Pancreas (tissue), 10 donors: ENCODE measurements at places on chromosomes 7 and 10. TPM values are rescaled to one million over a fixed set of nuclear protein-coding genes. Genes with fewer than 3 reads are reported as not detected.

The PRKCQ gene
- total RNA-seq: 3.1 TPM

GRCh38 chr7:26583094-26583648 lies 281.2 kb downstream of the SKAP2 start:
- H3K4me3 ChIP-seq: no peak overlapping the region
- H3K27ac ChIP-seq: no peak overlapping the region
- DNase-seq: no peak
- H3K27me3 ChIP-seq: no peaks in the 10 kb centered on the region

DNA sequence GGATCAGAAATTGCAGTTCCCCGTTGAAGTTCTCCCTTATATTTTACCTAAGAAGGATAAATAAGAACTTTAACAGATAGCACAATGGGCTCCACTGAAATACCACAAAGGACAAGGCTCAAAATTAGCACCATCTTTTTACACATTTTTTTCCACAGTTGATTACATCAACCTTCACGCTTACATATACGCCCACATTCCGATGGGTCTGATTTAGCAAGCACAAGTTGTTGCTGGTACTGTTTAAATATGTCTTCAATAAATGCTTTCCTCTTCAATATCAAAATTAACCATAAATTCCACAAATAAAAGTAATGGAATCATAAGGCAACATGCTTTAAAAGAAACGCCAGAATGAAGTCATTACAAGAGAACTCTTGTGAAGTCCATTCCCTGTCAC lies 79.5 kb downstream of the NEBL start:
- no peak overlapping the region for H3K4me3 ChIP-seq
- H3K36me3 ChIP-seq: no peaks in the 10 kb centered on the region
- H3K27me3 ChIP-seq: no peaks in the 10 kb centered on the region
- no peak for DNase-seq
- H3K27ac ChIP-seq: no peak overlapping the region
- no peaks in the 10 kb centered on the region for H3K4me1 ChIP-seq

- H3K4me1 ChIP-seq: peaks cover 46% of the 10 kb centered on the region
- H3K27ac ChIP-seq: peak overlapping the region; percentile 84
- no peak overlapping the region for H3K4me3 ChIP-seq
- H3K27me3 ChIP-seq: no peaks in the 10 kb centered on the region
- no peaks in the 10 kb centered on the region for H3K36me3 ChIP-seq
Measured at GRCh38 chr10:63711867-63712716, 190.9 kb downstream of the REEP3 start.

DNA sequence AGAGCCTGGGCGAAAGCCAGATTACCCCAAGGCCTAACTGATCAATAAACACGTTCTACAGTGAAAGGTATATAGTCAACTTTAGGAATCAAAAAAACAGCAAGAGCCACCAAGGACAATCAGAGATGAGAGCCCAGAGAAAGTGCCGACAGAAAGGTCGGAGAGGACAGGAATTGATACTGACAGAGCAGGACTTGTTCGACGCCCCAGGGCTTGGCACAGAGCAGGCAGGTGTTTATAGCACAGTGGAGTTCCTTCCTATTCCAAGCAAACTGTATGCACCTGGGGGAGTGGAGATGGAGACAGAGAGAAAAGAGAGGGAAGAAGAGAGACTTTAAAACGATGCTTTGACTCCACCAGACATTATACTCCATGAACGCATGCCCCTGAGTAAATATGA lies 39.5 kb downstream of the PPP1R3C start:
- H3K27me3 ChIP-seq: no peaks in the 10 kb centered on the region
- peaks cover 87% of the 10 kb centered on the region for H3K4me1 ChIP-seq
- H3K27ac ChIP-seq: peak overlapping the region; percentile 85

GRCh38 chr10:21929070-21929469 lies 74.5 kb downstream of the DNAJC1 start:
- no peaks in the 10 kb centered on the region for H3K36me3 ChIP-seq
- no peak overlapping the region for H3K4me3 ChIP-seq
- H3K27me3 ChIP-seq: no peaks in the 10 kb centered on the region
- no peak overlapping the region for H3K27ac ChIP-seq

DNA sequence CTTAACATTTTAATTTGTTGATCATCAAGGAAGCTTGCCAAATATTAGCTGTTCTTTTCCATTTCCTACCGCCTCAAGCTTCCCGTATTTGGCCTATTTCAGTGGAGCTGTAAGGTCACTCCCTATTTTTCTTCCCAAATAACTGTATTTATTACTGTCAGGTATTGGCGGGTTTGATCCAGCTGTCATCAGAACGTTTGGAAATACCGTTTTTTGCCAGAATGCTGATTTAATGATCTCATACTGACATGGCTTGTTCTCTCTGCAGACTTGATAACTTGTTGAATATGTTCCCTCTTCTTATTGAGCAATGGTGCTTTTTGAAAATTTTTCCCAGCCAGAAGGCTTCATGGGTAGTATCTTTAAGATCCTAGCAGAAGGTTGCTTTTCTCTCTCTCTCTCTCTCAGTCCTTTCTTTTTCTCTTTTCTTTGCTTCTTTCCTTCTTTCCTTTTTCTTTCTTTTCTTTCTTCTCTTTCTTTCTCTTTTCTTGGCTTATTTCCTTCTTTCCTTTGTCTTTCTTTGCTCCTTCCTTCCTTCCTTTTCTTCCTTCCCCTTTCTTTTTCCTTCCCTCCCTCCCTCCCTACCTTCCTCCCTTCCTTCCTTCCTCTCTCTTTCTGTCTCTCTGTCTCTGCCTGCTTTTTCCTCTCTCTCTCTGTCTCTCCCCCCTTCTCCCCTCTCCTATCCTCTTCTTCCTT lies 42.1 kb downstream of the CUX1 start:
- no peak overlapping the region for H3K27ac ChIP-seq
- H3K4me3 ChIP-seq: no peak overlapping the region
- H3K4me1 ChIP-seq: peaks cover 11% of the 10 kb centered on the region
- H3K36me3 ChIP-seq: no peaks in the 10 kb centered on the region
- H3K27me3 ChIP-seq: no peaks in the 10 kb centered on the region
- DNase-seq: no peak

DNA sequence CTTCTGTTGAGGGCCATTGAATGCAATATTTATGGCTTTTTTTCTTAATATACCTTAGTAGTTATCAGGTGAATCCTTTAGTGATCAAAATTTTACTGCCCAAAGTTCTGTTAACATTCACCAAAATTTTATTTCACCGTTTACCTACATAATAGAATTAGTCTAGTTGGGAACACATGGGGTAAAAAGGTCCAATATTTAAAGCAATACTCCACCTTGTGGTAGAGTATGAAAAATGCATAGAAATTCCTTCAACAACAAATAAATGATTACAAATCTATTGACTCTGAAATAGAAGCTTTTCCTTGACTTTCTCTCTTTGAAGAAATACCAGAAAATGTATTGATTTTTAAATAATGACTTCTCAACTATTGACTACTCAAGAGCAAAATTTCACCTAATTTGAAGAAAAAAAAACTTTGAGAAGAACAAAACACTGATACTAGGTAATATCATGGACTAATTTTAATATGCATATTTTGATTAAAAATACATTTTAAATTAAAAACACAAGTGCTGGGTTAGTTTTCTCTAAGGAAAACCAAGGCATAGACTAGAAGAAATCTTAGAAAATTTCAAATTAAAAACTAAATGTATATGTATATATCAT lies 43.3 kb downstream of the POLR1F start:
- H3K27me3 ChIP-seq: no peaks in the 10 kb centered on the region
- DNase-seq: no peak
- no peak overlapping the region for H3K27ac ChIP-seq
- H3K4me1 ChIP-seq: no peaks in the 10 kb centered on the region
- no peak overlapping the region for H3K4me3 ChIP-seq

DNA sequence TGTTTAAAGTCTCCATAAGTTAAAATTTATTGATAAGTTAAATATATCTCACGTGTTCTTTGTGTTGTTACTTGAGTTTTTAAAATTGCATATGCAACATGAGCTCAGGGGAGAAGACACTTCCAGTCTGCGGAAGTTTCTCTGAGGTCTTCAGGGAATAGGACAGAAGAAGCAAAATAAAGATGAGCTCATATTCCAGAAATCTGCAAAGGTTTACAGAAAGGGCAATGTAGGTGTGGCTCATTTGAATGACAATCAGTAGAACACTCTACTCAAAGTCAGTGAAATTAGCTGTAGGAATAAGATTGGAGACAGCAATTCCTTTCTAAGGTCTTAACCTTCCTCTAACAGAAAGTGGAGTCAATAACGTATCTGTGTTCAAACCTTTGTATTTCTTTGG lies 53.7 kb downstream of the CACNA2D1 start:
- no peaks in the 10 kb centered on the region for H3K36me3 ChIP-seq
- H3K27ac ChIP-seq: no peak overlapping the region

DNA sequence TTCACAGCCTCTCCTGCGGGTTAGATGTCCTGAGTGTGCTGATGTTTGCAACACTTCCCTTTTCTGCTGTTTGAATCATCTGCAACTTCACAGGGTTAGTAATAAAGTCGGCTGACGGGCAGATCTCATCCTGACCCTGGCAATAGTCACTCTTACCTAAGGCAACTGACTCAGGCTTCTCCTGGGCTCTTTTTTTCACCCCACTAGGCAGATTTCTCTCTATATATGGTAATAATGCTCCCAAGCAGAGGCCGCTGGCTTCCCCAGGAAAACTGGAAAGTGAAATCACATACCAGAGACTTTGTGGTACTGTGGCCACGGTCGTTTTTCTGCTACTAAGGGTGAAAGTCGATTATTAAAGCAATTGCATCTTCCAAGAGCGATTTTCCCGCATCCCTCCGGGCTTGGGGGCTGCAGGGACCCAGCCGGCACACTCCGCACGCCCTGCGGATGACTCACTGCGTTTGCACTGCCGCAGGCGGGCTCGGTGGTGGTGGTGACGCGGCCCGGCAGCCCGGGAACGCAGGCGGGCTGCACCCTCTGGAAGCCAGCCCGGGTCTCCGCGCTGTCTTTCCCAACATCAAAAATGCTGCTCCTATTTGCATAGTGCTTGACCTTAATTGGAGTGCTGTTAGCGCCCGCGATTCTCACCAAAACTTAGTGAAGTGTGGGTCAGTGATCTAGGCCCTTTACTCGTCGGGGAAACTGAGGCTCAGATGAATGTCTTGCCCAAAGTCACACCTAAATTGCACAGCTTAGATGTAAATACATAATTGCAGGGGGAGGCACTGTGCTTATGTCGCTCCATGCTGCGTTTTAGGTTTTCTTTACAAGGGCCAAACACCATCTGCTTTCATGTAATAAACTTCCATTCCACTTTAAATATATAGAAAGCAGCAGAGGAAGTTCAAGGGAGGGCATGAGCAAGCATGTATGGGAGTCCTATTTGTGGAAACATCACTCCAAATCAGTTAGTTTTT lies 47.6 kb upstream of the ITGB1 start:
- H3K36me3 ChIP-seq: no peaks in the 10 kb centered on the region
- DNase-seq: peak; percentile 86
- H3K27me3 ChIP-seq: no peaks in the 10 kb centered on the region
- H3K27ac ChIP-seq: peak overlapping the region; percentile 73
- H3K4me1 ChIP-seq: peaks cover 5% of the 10 kb centered on the region

The CYP3A5 gene
- 22.3 TPM for total RNA-seq

DNA sequence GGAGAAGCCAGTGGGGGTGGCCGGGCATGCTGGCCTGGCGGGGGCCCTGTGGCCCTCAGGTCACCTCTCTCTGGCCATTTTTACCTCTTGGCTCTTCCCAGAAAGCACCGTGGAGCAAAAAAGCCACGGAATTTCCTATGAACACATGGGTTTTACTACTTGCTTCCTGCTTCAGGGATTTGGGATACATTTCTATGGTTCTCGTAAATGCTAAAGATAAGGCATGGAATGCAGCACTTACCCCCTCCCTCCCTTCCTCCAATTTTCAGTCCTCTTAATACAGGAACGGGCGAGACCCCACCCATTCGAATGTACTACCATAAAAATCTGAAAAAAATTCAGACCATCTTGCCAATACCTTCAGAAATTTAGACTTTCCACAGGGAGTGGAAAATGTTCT lies 279.7 kb downstream of the ARHGAP12 start:
- no peak overlapping the region for H3K27ac ChIP-seq
- no peak for DNase-seq
- no peaks in the 10 kb centered on the region for H3K4me1 ChIP-seq
- H3K36me3 ChIP-seq: no peaks in the 10 kb centered on the region
- no peak overlapping the region for H3K4me3 ChIP-seq

DNA sequence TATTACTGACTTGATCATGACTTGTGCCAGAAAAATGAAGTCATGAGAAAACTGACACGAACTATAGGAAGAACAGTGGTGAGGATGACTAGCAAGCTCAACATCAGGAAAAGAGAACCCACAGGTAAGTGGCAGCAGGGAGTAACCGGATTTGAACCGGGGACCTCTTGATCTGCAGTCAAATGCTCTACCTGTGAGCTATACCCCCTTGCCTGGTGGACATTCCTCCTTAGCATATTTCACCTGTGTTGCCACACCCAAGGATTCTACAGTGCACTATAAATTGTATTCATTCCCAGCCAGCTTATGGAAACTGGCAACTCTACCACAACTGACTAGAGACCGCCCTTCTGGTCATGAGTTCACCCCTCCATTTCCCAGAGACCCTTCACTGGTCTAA lies 97.5 kb upstream of the ZNF746 start:
- no peaks in the 10 kb centered on the region for H3K36me3 ChIP-seq
- H3K27me3 ChIP-seq: no peaks in the 10 kb centered on the region
- no peak overlapping the region for H3K4me3 ChIP-seq
- DNase-seq: no peak
- no peaks in the 10 kb centered on the region for H3K4me1 ChIP-seq
- H3K27ac ChIP-seq: no peak overlapping the region

DNA sequence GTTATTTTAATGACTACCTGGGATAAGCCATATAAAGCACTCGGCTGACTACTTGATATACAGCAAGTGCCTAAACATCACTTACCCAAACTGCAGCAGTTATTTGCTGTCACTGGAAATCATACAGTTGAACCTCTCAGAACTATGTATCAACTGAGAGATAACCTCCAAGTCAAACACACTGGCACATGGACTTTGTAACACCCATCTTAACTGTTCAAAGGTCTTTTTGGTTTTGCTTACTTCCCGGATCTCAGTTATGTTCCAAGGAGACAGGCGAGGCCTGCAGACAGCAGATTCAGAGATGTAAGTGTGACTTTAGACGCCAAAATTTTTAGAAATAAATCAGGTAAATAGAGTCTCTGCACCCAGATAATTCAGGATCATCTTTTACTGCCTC lies 34.6 kb upstream of the DAGLB start:
- no peaks in the 10 kb centered on the region for H3K36me3 ChIP-seq
- DNase-seq: no peak
- H3K4me3 ChIP-seq: no peak overlapping the region
- no peak overlapping the region for H3K27ac ChIP-seq

The GPR141 gene
- not detected for total RNA-seq

- H3K4me1 ChIP-seq: no peaks in the 10 kb centered on the region
- peaks cover 28% of the 10 kb centered on the region for H3K36me3 ChIP-seq
- H3K27me3 ChIP-seq: no peaks in the 10 kb centered on the region
- no peak for DNase-seq
- no peak overlapping the region for H3K27ac ChIP-seq
Measured at GRCh38 chr7:135184254-135184841, 13.8 kb upstream of the CYREN start.

DNA sequence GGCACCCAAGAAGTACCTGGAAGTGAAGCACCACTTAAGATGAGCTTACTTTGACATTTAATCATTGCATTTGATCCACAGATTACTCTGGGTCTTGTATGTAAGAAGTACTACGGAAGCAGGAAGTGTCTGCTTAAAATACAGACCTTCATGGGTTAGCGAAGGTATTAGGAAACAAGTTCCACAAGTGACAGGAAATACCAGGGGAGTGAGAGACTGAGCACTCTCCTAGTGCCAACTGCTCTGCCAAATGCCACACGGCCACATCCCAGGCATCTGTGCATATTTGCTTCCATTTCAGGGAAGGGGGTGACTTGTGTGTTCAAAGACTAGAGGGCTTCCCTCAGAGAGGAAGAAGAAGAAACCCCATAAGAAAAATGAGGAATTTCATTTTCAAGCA lies 57.2 kb upstream of the ANK3 start:
- H3K27ac ChIP-seq: peak overlapping the region; percentile 29
- no peak for DNase-seq
- no peak overlapping the region for H3K4me3 ChIP-seq
- H3K36me3 ChIP-seq: no peaks in the 10 kb centered on the region
